GOT3 (cell line): ENCODE measurements at places on chromosomes 3 and 15.

DNA sequence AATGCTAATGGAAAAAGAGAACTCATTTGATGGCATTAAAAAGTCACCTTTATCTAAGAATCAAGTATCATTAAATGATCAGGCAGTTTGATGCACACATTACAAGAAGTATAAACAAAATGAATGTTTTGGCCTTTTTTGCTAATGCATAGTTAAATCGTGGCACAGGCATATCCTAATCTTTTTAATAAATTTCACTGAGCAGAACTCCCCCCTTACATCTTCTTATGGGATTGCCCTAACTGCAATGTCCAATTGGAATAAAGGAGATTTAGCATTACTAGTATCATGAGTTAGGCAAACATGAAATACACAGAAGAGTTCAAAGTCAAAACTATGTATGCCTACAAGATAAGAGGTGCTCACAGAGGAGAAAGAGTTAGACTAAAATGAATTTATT lies 32.7 kb downstream of the USF3 start:
- no peak for DNase-seq

DNA sequence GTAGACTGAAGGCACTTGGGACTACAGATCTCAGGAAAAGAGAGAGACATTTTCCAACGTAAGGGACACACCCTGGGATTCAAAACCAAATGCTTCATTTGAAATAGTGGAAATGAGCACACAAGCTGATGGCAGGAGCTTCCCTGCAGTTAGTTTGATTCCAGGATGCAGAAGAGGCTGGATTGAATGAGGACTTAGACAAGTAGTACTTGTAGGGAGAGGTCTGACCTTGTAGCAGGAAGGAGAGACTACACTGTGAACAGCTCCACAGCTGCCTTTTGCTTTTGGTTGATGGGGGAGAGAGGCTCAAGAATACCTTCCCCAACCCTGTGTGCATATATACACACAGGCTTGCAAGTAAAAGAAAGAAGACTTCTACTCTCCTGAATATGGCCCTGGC lies 51.5 kb downstream of the PDE8A start:
- DNase-seq, result no peak

DNA sequence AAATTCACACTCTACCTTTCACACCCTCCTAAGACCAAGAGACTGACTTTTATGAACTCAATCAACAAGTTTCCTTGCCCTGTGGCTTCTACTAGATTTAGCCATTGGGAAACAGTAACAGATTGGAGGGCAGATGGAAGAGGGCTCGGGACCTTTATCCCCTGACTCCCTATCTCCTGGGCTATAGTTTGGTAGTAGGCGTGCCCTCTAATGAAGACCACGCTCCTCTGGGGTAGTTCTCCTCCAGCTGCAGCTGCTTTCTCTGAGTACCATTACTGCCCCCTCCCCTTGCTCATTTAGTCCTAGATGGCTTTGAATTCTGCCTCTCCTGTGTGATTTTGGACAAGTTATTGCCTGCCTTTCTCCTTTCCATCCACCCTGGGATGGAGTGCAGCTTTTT lies 33.3 kb downstream of the FMN1 start:
- no peak for DNase-seq

DNA sequence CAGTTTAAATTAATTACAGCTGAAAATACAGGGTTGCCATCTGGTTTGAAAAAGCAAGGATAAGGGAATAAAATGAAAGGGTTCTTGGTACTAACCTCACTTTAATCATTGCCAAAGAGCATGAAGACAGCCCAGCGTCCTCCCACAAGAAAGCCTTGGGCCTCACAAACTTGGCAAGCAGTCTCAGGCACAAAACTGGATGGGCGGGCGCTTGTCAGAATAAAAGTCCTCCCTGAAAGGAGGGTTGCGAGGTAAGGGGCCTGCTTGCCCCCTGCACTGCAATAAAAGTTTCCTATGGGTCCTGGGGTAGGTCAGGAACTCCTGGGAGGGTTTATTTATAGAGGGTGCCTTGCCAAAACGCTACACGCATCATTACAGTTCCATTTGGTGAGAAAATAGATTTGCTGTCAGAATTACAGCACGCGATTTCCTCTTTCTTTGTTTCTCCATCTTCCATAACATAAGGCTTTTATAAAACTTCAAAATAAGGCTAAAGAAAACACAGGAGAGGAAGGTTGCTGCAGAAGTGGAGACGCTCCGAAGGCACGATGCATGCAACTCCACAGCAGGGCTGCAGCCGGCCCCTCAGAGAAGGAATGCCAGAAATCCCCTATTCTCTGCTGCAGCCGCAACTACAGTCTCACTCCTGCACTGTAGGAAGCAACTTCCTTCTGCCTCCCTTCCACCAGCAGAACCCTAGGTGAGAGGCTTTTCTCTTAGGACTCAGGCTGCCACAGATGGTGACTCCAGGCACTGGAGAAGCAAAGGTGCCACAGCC lies 61.3 kb downstream of the VGLL4 start:
- no peak for DNase-seq

- no peak for DNase-seq
Measured at GRCh38 chr15:76575679-76576078, 239.1 kb downstream of the ISL2 start.

DNA sequence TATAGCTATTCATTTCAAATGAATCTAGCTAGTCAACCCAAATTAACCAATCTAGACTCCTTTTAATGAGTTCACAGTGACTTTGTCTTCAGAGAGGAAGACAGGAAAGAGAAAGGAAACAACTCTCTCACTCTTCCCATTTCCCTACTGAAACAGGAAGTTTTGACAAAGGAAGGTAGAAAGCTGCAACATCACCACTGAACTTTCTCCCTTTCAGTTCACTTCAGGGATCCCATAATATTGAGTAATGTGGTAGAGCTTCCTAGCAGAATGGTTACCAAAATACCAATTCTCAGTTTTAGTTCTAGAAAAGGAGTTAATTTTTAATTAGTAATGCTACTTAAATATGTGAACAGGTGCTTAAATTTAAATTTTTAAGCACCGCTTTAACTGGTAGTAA lies 7.5 kb downstream of the VPS13C start:
- DNase-seq, result no peak

DNA sequence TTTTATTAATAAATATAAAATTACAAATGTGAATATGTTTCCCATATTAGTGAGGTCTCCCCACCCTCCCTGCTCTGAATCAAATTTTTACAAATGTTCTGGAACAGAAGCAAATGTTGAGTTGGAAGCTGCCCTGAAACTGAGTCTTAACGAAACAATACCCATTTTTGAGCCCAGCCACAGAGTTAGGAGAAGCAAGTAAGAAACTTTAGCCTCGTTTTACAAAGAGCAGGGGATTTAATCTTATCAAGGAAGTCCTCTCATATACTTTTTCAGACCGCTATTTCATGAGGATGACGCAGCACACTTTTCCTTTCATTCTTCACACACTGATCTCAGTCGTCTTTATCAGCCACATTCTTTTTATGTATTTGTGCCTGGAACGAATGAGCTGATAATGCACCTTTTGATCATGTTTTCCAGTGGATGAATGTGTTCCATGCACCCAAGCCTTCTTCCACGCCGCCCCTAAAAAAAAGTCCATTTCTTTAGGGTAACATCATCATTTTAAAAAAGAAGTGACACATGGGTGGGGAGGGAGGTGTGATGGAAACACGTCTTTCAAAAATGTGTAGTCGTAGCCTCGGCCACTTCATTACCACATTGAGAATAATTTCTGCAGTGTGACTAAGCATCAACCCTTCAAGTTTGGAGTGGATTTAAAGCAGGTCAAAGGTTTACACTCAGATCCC lies 48.1 kb downstream of the SETMAR start:
- no peak for DNase-seq

- DNase-seq, result no peak
Measured at GRCh38 chr3:173745952-173746682, 348.6 kb downstream of the NLGN1 start.

- DNase-seq, result no peak
Measured at GRCh38 chr3:141056751-141057171, 5.6 kb downstream of the SPSB4 start.

DNA sequence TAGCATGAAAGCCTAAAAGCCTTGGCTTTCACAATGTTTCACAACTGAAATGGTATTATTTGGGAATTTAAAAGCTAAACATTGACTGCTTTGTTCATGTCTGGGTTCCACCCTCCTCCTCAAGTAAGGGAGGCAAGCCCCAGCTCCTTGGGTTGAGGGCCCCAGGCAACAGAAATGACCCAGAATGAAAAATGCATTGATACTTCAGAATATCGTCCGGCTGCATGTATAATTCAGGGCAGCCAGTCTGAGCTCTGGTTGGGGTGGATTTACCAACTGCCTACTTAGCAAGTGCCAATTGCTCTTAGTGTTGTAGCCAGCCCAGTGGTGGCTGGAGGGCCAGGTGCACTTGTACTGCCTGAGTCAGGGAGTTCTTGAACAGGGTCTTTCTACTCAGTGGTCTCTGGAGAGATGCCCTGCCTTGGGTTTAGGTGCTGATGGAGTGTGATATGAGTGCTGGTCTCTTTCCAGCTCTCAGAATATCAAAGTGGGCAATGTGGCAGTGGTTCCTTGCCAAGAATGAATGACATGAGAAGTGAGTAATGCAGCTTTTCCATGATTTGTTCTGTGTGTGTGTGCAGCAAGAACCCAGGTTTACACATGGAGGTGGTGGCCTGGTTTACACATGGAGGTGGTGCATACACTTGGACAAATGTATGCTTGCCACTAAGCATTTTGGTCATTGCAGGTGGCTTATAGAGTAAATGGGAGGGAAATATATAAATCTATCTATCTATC lies 40.9 kb upstream of the ADAMTSL3 start:
- no peak for DNase-seq

GRCh38 chr15:61141497-61142125 lies 87.5 kb downstream of the RORA start:
- no peak for DNase-seq

DNA sequence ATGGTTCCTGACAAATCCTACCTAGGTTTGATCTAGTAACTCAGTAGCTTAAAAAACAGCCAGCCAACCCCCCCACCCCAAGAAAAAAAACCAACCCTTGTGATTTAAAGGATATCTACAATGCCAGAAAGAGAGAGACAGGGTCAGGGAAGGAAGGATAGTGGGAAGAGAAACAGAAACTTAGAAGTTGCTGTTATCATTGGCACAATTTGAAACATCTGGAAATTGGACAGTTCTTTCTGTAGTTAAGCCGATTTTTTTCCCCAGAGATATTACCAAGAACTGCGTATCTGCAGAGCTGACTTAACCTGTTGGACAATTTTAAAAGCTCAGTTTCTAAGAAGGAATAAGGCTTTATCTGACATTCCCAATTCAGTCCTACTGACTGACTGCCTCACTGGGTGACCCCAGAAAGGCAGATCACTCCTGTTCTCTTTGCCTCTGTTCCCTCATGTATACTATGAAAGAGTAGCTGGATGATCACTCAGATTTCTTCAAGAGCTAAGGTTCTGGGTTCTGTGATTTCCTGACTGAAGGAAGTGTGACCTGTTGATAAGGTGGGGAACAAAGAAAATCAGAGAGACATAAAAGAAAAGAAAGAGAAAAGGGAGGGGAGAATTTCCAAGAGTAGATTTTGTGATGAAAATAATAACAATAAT lies 128.3 kb downstream of the MAP2K5 start:
- no peak for DNase-seq

DNA sequence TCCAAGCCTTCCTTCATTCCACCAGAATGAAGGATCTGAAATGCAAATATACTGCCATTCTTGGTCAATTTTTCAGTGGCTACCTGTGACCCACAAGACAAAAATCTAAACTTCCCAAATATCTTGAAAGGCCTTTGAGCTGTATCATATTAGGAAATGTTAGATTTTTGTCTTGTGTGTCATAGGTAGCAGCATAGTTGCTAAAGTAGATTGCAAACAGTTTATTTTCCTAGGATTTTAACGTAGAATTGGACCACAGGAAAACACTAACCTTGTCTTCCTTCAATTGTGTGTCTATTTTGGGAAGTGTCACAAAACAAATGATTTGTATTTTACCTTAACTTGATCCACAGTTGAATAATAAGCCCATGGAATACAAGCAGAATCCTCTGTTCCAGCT lies 42.4 kb downstream of the CP start:
- no peak for DNase-seq
